ENCODE measurements at places on chromosomes 1 and 21.

DNA sequence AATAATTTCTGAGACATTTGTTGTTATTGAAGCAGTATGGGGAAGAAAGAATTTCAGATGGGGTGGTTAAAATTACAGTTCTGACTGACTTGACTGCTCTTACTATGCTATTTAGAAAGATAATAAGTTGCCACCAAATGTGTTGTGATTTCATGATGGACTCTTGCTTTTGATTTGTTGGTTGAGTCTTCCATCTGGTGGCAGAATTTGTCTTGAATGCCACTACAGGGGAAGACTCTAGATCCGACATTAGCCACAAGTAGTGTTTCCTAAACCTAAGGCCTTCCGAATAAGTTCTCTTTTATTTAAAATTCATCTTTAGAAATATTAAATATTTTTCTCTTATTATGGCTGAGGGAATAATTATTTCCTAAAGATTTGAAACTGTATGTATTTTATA, 190.9 kb upstream of the ADGRL4 start:
- no peak for DNase-seq

DNA sequence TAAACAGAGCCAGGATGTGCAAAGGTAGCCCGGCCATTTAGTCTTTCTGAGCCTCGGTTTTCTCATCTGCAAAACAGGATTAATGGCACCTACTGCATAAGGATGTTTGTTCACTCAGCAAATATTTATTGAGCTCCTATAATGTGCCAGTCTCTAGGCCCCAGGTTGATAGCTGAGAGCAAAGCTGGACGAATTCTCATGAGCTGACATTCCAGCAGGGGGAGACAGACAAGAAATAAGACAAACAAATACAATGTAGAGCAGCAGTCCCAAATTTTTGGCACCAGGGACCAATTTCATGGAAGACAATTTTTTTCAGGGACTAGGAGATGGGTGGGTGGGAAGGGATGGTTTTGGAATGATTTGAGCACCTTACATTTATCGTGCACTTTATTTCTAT, 74.3 kb upstream of the PAX7 start:
- DNase-seq, result peak; percentile 16

DNA sequence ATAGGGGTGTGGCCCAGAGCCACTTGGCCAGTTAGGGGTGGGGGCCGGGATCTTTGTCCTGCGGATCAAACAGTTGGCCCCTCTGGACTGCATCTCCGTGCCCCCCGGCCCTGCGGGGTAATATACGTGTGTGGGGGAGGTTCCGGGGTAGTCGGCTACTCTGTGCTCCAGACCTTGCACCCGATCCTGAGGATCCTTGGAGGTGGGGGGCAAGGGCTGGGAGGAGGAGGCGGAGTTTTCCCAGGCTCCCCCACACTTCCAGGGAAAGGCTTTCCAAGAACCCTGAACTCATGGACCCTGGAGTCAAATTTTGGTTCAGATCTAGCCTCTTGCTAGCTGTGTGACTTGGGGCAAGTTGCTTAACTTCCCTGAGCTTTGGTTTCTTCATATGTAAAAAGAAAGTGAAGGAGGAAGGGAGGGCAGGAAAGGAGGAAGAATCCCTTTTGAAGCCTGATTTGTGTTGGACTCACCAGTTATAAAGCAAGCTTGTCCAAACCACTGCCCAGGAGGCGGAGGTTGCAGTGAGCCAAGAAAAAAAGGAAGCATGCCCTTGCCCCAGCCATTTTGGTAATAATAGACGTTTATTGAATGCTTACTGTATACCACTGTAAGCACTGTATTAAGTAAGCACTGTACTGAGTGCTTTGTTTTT, 686 bp downstream of the MIIP start:
- no peak for DNase-seq

DNA sequence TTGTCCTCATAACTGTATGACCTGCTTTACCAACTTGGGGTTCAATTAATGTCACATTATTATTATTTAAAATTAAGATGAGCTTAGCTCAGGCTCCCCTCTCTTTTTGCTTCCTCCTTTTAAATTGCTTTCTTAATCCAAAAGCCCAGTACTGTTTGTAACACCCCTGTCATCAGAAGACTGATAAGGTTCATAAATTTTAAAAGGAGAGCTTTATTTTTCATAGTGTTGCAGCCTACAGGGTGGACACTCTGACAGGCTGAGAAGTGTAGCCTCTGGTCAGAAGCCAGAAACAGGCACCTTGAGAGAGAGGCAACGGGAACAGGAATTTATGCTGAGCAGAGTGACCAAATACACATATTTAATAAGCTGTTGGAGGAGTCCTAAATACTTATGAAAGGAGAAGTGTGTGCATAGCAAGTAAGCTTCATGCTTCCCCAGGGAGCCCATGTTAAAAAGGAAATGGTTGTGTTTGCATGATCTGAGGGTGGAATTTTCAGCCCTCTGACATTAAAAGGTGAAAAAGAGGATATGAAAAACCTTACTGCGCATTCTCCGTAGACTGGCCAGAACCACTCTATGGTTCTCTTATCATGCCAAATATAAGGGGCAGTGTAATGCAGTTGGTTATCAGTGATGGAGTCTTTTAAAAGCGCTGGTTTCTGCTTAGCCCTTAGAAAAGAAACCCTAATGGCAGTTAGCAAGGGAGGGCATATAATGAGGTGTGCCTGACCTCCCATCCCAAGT, 30.5 kb upstream of the FGGY start:
- DNase-seq, result no peak

DNA sequence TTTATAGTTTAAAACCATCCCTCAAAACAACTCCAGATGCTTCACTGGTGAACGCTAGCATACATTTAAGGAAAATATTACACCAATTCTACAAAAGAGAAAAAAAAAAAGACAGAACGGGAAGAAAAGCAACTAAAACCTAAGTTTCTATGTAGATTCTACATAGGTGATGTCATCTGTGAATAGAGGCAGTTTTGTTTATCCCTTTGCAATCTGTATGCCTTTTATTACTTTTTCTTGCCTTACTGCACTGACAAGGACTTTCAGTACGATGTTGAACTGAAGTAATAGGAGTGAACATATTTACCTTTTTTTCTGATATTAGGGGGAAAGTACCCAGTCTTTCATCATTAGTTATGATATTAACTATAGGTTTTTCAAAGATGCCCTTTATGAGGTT, 101.7 kb upstream of the HAO2 start:
- DNase-seq, result no peak

GRCh38 chr1:162397039-162397448, 14.9 kb downstream of the SH2D1B start:
- no peak for DNase-seq
